ENCODE measurements at places on chromosomes 6 and 20.

DNA sequence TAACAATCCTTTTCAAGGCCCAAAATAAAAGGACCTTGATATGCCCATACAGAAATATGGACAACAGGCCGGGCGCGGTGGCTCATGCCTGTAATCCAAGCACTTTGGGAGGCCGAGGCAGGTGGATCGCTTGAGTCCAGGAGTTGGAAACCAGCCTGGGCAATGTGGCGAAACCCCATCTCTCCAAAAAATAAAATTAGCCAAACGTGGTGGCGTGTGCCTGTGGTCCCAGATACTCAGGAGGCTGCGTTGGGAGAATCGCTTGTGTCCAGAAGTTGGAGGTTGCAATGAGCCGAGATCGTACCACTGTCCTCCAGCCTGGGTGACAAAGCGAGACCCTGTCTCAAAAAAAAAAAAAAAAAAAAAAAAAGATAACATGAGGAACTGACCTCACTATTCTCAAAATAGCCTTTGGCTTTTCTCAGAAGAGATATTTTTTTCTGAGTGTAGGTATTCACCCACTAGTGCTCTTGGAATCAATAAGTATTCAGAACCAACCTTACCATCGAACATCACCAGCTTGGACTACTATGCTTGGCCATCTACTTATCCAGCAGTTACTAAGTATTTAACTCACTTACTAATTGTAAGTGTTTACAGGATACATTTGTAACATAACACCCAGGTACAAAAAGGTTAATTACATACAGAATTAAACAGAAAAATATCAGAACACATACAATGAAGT lies 99.2 kb downstream of the OR2B2 start:
- no peak for DNase-seq

- DNase-seq: no peak
Measured at GRCh38 chr20:8055096-8055495, 35.5 kb upstream of the TMX4 start.

- DNase-seq: no peak
Measured at GRCh38 chr20:53853111-53853713, 217.2 kb downstream of the BCAS1 start.

GRCh38 chr20:18101125-18101810 lies 36.4 kb upstream of the KAT14 start:
- DNase-seq: no peak

- no peak for DNase-seq
Measured at GRCh38 chr20:19295076-19295475, 82.6 kb downstream of the SLC24A3 start.

GRCh38 chr6:69555088-69555638 lies 241.6 kb downstream of the LMBRD1 start:
- no peak for DNase-seq
